Activated CD4-positive, alpha-beta memory T cell treated with anti-CD3 and anti-CD28 coated beads, Interleukin-2, amount 10 ng/mL, durations not matched to agents 7 days and 5 days (primary cell): ENCODE measurements at places on chromosomes 1 and 21. TPM values are rescaled to one million over a fixed set of nuclear protein-coding genes. Genes with fewer than 3 reads are reported as not detected.
A peak's percentile ranks its signal among the peaks of the same experiment; 100 is the strongest.

The GJA8 gene
- not detected for total RNA-seq

GRCh38 chr1:186678155-186678554 is 2.1 kb downstream of the PTGS2 start:
- H3K36me3 ChIP-seq, result no peaks in the 10 kb centered on the region
- H3K27me3 ChIP-seq, result peaks cover 43% of the 10 kb centered on the region
- no peak overlapping the region for H3K27ac ChIP-seq
- no peak overlapping the region for H3K4me3 ChIP-seq
- no peak for DNase-seq

DNA sequence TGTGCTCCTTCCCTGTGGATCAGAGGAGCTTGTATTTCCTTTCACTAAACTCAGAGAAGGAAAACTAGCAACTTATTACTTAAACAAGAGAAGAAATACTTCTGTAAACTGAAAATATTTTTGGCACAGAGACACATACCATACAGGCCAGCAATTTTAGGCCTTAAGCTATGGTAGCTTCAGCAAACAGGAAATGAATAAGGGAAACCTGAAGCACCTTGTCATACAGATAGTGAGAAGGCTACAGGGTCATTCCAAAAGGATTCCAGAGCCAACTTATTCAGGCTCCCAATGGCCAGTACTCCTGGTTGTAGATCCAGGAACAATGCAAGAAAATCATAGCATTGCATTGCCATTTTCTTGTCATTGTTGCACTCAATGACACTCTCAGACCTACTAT is 9.1 kb upstream of the KYAT3 start:
- peaks cover 28% of the 10 kb centered on the region for H3K4me1 ChIP-seq
- no peaks in the 10 kb centered on the region for H3K27me3 ChIP-seq
- H3K36me3 ChIP-seq, result peaks cover 39% of the 10 kb centered on the region
- no peak overlapping the region for H3K4me3 ChIP-seq
- DNase-seq, result no peak

GRCh38 chr21:27346041-27346448 is 379.2 kb upstream of the ADAMTS5 start:
- H3K4me1 ChIP-seq, result no peaks in the 10 kb centered on the region
- no peaks in the 10 kb centered on the region for H3K27me3 ChIP-seq
- H3K27ac ChIP-seq, result no peak overlapping the region
- no peak overlapping the region for H3K4me3 ChIP-seq
- no peaks in the 10 kb centered on the region for H3K36me3 ChIP-seq

GRCh38 chr1:60753036-60753900 is 329.1 kb upstream of the NFIA start:
- H3K4me1 ChIP-seq, result no peaks in the 10 kb centered on the region
- no peaks in the 10 kb centered on the region for H3K27me3 ChIP-seq
- DNase-seq, result no peak
- H3K27ac ChIP-seq, result no peak overlapping the region

DNA sequence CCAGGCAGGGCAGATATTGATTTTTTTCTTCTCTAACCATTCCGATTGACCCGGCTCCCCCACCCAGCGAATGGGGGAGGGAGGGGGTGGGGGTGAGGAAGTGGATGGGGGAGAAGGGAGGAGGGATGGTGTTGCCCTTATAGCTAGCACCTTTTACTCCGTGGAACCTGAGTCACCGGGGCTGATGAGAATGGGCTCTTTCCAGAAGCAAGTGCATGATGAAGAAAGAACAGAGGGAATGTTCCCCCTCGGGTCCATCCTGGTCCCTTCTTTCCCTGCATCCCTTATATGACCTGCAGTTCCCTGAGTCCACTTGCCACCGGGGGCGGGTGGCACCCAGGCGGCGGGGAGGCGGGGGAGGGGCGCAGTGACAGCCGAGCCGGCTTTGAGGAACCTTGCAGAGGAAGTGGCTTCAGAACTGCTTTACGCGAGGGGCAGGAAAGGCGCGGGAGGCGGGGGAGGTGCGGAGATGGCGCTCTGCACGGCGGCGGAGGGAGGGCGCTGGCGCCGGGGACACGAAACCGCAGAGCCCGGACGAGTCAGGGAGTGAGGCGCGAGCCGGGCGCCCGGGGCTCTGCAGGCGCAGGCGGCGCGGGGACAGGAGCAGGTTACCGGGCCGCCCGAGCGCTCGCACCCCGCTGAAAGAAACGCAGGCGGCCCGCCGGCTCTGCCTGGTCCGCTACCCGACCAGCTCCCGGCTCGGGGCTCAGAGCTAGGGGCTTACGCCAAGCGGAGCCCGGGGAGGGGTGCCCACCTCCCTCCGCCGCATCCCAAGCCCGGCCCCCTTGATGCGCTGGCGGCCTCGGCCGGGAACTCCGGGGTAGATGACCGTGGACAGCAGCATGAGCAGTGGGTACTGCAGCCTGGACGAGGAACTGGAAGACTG is 49.7 kb downstream of the RASSF5 start:
- no peaks in the 10 kb centered on the region for H3K27me3 ChIP-seq
- peaks cover 46% of the 10 kb centered on the region for H3K36me3 ChIP-seq

The ITGB2 gene
- 642 TPM for total RNA-seq

DNA sequence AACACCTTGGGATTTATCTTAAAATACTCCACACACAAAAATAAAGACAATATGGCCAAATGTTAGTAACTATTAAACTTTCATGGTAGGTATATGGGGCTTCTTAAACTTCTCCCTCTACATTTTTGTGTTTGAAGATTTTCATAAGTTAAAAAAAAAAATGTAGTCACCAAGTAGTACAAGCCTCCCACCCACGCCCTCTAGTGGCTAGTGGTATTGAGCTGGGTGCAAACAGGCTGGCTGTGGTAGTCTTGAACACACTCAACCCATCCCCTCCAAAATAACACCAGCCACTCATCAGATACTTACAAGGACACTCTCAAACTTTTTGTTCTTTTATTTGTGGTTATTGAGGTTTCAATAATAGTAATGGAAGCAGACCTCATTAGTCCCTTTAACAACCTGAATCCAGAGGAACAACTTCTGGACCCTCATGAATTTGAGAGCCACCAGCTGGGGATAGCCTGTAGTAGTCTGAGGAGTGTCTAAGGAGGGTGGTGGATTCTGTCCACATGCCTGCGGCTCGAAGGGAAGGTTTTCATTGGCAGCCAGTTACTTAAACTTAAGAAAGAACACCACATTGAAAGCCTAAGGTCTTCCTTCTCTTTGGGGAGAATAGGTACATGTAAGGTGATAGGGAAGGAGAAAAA is 15.6 kb downstream of the RD3 start:
- H3K4me3 ChIP-seq, result no peak overlapping the region
- peaks cover 11% of the 10 kb centered on the region for H3K27me3 ChIP-seq
- H3K36me3 ChIP-seq, result no peaks in the 10 kb centered on the region
- H3K27ac ChIP-seq, result no peak overlapping the region
- H3K4me1 ChIP-seq, result peaks cover 8% of the 10 kb centered on the region

DNA sequence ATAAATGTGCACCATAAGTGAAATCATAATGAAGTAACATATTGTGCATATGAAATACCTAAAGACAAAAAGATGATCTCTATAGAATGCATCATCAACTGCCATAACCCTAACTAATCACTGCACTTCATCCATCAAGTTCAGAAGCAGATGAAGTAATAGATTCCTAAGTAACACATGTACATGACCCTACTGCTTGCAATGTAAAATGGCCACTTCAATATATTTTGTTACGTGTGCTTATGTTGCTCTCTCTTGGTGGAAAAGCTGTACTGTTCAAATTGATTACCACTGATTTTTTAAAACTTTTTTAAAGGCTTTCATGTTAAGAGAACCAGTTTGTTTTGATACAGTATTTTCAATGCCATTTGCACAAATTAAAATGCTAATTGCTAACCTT is 141.8 kb downstream of the TTLL7 start:
- peaks cover 3% of the 10 kb centered on the region for H3K27me3 ChIP-seq
- H3K36me3 ChIP-seq, result no peaks in the 10 kb centered on the region

- peak within 1 kb of the TSS; percentile 92 for H3K27ac ChIP-seq
- H3K27me3 ChIP-seq, result no peaks in the 10 kb centered on the region
- peaks cover 34% of the 10 kb centered on the region for H3K36me3 ChIP-seq
- H3K4me1 ChIP-seq, result peaks cover 42% of the 10 kb centered on the region
- DNase-seq, result peak; percentile 78
These were observed at the start of gene IFNAR2 for GRCh38 chr21:33229784-33230544. TSS of gene IFNAR2 (plus strand) at chr21:33229938. CDS start at chr21:33241923, 11,985 bp downstream.

The TRAF3IP3 gene
- 421 TPM for total RNA-seq

DNA sequence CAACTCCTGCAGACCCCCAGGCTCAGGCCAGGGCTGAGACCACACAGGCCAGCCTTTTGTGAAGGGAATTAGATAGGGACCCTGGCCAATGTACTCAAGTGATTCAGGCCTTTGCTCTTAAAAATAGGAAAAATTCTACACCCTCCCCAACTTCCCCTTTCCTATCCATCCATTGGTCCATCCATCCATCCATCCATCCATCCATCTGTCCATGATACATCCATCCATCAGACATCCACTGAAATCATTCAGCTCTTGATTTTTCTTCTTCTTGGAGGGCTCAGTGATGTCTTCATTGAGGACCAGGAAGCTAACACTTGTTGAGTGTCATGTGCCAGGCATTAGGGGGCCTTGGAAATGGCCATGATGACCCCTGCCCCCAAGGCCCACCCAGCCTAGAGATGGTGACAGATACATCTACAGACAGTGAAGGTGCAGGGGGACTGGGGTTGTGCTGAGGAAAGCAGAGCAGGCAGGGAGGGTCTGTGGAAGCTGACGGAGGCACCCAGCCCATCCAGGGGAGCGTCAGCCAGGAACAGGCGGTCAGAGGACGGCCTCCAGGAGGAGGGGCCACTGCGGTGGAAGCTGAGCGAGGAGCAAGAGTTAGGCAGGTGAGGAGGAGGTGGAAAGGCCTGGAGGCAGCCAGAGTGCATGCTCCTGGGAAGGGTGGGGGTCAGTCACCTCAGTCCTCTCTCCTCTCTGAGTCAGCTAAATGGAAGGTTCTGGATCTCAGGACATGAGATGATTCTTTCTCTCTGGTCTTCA is 81.9 kb downstream of the EPHB2 start:
- no peaks in the 10 kb centered on the region for H3K36me3 ChIP-seq
- peaks cover 3% of the 10 kb centered on the region for H3K27me3 ChIP-seq
- H3K27ac ChIP-seq, result no peak overlapping the region
- no peak overlapping the region for H3K4me3 ChIP-seq
- no peaks in the 10 kb centered on the region for H3K4me1 ChIP-seq

DNA sequence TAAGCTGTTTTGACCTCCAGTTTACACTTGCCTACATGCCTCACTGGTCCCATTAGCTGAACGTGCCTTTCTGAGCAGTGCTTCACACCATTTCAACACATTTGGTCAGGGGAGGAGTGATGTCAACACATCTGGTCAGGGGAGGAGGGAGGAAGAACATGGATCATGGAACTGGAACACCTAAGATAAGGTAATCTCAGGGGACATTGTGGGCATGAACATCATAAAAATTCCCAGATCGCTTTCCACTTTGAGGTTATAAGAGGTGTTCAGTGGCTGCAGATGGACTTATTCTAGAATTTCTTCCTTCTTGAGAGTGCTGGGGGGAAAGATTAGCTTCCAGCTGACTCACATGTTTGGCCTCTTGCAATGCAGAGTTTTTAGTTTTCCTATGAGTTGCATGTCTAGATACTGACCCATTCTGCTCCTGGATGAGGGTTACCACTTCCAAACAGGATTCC is 2.0 kb downstream of the QSOX1 start:
- no peaks in the 10 kb centered on the region for H3K27me3 ChIP-seq
- peaks cover 6% of the 10 kb centered on the region for H3K36me3 ChIP-seq
- H3K4me3 ChIP-seq, result no peak overlapping the region
- H3K27ac ChIP-seq, result no peak overlapping the region

GRCh38 chr1:155133799-155134281 is 1.8 kb upstream of the SLC50A1 start:
- peaks cover 43% of the 10 kb centered on the region for H3K4me1 ChIP-seq
- peaks cover 33% of the 10 kb centered on the region for H3K36me3 ChIP-seq
- peaks cover 14% of the 10 kb centered on the region for H3K27me3 ChIP-seq
- H3K4me3 ChIP-seq, result no peak overlapping the region
- no peak overlapping the region for H3K27ac ChIP-seq

DNA sequence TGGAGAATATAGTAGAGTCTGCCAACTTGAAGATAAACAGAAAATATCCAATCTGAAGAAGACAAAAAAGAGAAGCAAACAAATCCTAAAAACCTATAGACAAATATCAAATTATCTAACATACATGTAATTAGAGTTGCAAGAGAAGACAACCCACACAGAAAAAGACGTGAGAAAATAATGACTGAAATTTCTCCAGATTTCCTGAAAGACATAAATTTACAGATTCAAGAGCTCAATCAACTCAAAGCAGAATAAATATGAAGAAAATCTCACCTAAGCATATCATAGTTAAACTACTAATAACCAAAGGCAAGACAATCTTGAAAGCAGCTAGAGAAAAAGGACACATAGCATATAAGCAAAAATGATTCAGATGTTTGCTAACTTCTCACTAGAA is 261.2 kb upstream of the NFIA start:
- no peak for DNase-seq
- H3K4me1 ChIP-seq, result no peaks in the 10 kb centered on the region
- no peak overlapping the region for H3K27ac ChIP-seq
- H3K27me3 ChIP-seq, result no peaks in the 10 kb centered on the region

The FAM151A gene
- total RNA-seq, result not detected

DNA sequence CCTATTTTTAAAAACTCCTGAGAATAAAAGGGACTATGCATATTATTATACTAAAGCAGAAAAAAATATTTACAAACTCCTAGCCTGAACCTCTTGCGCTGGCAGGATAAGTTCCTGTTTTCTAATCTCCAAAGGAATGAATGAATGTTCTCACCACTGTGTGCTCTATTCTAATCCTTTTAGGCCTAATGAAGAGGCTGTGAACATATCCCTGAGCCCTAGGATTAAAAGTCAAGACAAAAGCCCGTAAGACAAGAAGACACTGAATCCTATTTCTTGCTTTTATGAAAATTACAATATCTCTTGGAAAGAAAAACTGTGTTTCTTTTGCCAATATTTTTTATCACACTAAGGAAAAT is 317.5 kb downstream of the HHAT start:
- no peak for DNase-seq
- no peaks in the 10 kb centered on the region for H3K36me3 ChIP-seq
- H3K4me3 ChIP-seq, result no peak overlapping the region
- H3K27me3 ChIP-seq, result no peaks in the 10 kb centered on the region
- peaks cover 10% of the 10 kb centered on the region for H3K4me1 ChIP-seq
- no peak overlapping the region for H3K27ac ChIP-seq

The MATN1 gene
- total RNA-seq, result not detected

- H3K4me3 ChIP-seq, result no peak overlapping the region
- H3K27ac ChIP-seq, result no peak overlapping the region
- DNase-seq, result peak; percentile 50
- H3K36me3 ChIP-seq, result no peaks in the 10 kb centered on the region
These were observed 21.5 kb downstream of the RAP1GAP start for GRCh38 chr1:21647431-21648351.

The S100A7 gene
- not detected for total RNA-seq

- H3K36me3 ChIP-seq, result no peaks in the 10 kb centered on the region
- H3K4me1 ChIP-seq, result peaks cover 8% of the 10 kb centered on the region
- no peaks in the 10 kb centered on the region for H3K27me3 ChIP-seq
- H3K27ac ChIP-seq, result no peak overlapping the region
- no peak overlapping the region for H3K4me3 ChIP-seq
- no peak for DNase-seq
These were observed 19.8 kb downstream of the PGM1 start for GRCh38 chr1:63612971-63613370.

GRCh38 chr1:117810553-117810952 is 118.9 kb downstream of the GDAP2 start:
- H3K27me3 ChIP-seq, result peaks cover 15% of the 10 kb centered on the region
- no peak for DNase-seq
- H3K27ac ChIP-seq, result no peak overlapping the region
- H3K4me1 ChIP-seq, result peaks cover 2% of the 10 kb centered on the region
- no peaks in the 10 kb centered on the region for H3K36me3 ChIP-seq

The CXADR gene
- total RNA-seq, result 0.55 TPM

- no peak for DNase-seq
- H3K27me3 ChIP-seq, result no peaks in the 10 kb centered on the region
- H3K27ac ChIP-seq, result no peak overlapping the region
- peaks cover 26% of the 10 kb centered on the region for H3K36me3 ChIP-seq
These were observed 148.7 kb downstream of the RUNX1 start for GRCh38 chr21:34900376-34900775.
